ENCODE measurements at places on chromosomes 3 and 15.
A peak's percentile ranks its signal among the peaks of the same experiment; 100 is the strongest.

- DNase-seq: no peak
Observed at GRCh38 chr3:62318365-62318751, 55.0 kb downstream of the FEZF2 start.

- peak; percentile 76 for DNase-seq
Observed at GRCh38 chr3:16309558-16309957, 44.5 kb downstream of the OXNAD1 start.

- DNase-seq: no peak
Observed at GRCh38 chr15:25224396-25224795, 214.4 kb downstream of the UBE3A start.

DNA sequence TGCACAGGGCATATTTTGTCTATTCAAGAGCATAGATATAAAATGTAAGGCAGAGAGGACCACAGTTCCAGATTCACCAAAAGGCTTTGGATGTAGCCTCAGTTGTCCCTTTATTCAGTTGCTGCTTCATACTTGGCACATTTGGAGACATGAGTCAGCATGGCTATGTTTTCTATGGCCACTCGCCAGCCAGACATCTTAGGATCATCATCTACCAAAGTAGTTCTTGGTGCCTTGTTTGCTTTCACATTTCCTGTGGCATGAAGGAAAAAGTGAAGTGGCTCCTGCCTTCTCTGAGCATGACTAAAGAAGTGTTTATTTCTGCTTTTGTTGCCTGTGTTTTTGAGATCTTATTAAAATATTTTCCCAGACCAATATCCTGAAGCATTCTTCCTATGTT, 7.2 kb downstream of the SUSD5 start:
- DNase-seq: no peak

- no peak for DNase-seq
Observed at GRCh38 chr3:54964081-54964480, 36.2 kb upstream of the LRTM1 start.

- DNase-seq: no peak
Observed at GRCh38 chr3:18575573-18575972, 150.4 kb upstream of the SATB1 start.

DNA sequence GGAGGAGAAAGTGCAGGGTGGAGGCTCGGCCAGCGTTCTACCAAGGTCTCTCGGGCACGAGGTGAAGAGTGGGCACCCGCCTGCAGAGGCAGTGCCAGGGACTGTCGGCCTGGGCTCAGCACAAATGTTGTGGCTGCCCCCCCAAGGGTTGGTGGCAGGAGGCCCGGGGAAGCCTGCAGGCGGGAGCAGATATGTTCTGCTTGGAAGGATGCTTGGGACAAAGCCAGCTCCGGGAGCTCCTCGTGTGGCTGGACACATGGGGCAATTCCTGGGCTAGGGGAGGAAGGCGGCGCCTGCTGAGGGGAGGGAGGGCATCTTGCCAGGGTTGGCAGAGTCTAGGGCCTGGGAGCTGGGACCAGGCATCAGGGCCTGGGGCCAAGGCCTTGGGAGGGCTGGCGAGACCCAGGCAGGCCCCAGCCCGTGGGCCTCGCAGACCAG, 30.4 kb upstream of the FBLN2 start:
- DNase-seq: no peak

DNA sequence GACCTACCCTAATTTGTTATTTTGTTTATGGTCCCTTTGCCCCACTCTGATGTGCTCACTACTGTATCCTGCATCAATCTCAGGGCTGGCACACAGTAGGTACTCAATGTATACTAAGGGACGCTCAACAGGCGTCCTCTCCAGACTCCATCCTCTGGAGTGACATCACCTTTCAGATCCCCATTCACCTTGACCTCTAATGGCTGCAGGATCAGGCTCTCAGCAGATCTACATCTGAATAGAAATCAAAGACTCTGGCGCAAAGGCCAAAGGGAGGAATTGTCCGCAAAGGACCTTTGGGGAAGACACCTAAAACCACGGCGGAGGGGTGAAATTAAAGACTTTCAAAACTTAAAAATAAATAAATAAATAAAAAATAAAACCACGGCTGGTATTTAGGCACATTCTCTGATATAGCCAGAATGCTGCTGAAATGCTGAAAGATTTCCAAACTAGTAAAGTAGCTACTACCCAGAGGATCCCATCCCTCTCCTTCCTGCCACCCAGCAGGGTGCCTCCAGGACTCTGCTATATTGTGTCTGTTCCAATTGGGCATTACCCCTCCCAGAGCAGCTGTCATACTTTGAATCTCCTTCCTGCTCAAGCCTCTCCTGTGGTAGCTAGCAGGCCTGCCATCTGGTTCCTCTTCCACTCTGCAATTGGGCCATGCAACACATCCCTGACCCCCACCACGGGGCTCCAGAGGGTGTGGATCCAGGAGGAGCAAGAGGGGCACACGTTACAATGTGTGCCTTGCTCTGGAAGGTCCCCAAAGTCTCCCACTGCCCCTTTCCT, 6.1 kb downstream of the SHF start:
- peak; percentile 16 for DNase-seq

- no peak for DNase-seq
Observed at GRCh38 chr3:2869905-2870304, 240.3 kb downstream of the IL5RA start.

- DNase-seq: no peak
Observed at GRCh38 chr3:166390303-166390702, 553.1 kb upstream of the BCHE start.

GRCh38 chr15:45442507-45443135, 64.3 kb upstream of the GATM start:
- no peak for DNase-seq

- DNase-seq: no peak
Observed at GRCh38 chr15:29789871-29790270, 32.4 kb downstream of the TJP1 start.

DNA sequence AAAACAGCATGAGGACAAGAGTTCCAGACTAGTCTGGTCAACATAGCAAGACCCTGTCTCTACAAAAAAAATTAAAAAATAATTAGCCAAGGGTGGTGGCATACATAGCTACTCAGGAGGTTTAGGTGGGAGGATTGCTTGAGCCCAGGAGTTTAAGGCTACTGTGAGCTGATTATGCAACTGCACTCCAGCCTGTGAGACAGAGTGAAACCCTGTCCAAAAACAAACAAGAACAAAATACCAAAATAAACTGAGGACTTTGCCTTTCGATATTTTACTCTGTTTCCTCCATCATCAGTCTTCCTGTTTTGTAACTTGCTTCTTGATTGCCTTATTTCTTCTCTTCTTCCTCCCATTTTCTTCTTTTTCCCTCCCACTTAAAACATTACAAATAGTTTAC, 504.4 kb downstream of the ROBO1 start:
- DNase-seq: no peak

- no peak for DNase-seq
Observed at GRCh38 chr3:153901991-153902390, 219.2 kb upstream of the ARHGEF26 start.

- no peak for DNase-seq
Observed at GRCh38 chr3:120708408-120708807, 26.4 kb upstream of the HGD start.

- no peak for DNase-seq
Observed at GRCh38 chr15:86756688-86757087, 677.0 kb downstream of the AGBL1 start.

DNA sequence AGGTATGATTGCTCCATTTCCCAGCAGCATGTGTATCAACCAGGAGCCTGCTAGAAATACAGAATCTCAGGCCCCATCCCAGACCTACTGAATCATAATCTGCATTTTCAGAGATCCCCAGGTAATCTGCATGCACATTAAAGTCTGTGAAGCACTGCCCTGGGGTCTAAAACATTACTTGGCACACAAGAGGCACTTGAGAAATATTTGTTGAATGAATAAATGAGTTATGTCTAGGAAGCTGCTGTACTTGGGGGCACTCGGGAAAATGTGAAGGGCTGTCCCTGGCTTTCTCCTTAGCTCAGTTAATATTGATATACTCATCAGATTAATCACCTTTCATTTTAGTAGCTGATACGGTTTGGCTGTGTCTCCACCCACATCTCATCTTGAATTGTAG, 184.4 kb downstream of the RORA start:
- DNase-seq: no peak

GRCh38 chr3:72960812-72961518, 35.6 kb upstream of the PPP4R2 start:
- DNase-seq: no peak

GRCh38 chr3:123076496-123077418, 9.9 kb downstream of the PDIA5 start:
- no peak for DNase-seq

DNA sequence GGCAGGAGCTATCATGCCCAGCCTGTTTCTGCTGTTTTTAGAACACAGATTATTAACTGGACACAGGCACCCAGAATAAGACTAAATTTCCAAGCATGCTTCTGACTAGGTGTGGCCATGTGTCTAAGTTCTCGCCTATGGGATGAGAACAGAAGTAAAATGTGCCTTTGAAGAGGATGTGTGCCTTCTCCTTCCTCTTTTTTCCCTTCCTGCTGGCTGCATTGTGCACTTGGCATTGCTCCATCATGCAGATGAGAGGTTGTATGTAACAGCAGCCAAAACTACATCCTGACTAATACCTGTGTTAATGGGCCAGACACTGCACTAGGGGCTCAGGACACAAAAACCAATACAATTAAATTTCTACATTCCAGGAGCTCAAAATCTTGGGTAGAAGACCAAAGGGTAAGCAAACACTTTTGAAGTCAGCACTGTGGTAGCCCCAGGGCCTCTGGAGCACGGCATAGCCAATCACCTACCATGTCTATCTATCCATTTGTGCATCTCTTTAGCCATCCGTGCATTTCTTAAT, 40.9 kb upstream of the RNU6-1 start:
- DNase-seq: no peak

- DNase-seq: peak; percentile 70
Observed at GRCh38 chr3:169668957-169669741, 5.6 kb upstream of the MECOM start.

DNA sequence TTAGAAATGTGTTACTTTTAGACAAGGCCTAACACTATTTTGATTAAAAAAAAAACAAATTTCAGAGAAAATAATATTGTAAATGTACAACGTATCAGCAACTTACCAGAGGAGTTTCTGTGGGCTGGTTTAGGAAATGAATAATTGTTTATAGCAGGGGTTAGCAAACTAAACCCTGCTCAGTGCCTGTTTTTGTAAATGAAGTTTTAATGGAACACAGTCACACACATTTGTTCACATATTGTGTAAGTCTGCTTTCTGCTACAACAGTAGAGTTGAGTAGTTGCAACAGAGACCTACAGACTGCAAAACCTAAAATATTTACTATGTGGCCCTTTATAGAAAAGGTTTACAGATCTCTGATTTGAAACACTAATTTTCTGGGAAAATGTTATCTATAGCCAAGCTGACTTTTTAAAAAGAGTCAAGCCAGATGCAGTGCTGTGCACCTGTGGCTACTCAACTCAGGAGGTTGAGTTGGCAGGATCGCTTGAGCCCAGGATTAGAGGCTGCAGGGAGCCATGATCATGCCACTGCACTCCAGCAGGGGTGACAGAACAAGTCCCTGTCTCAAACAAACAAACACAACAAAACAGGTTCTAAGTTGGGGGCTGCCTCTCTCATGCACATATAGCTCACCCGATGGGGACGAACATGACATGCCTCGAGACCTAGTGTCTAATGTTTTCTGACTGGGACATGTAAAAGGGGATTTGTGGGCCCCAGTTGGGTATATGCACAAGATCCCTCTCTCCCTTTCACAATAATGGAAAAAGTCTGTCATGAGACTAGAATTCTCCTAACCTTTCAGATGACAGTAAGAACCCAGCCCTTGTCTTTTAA, 182.5 kb downstream of the TNIK start:
- no peak for DNase-seq

- DNase-seq: no peak
Observed at GRCh38 chr15:60074181-60074885, 70.2 kb downstream of the FOXB1 start.

DNA sequence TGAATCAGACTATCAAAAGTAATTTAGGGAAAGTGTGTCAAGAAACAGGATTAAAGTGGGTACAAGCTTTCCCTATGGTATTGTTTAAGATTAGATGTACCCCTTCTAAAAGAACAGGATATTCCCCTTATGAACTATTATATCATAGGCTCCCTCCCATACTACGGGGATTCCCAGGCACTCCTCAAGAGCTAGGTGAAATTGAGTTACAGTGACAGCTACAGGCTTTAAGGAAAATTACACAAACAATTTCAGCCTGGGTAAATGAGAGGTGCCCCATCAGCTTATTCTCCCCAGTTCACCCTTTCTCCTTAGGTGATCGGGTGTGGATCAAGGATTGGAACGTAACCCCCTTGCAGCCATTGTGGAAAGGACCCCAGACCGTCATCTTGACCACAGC, 240.8 kb upstream of the CNTN6 start:
- DNase-seq: no peak

GRCh38 chr3:58897646-58898045, 152.2 kb downstream of the CFAP20DC start:
- no peak for DNase-seq

GRCh38 chr3:109356442-109357155, 19.3 kb upstream of the DPPA4 start:
- no peak for DNase-seq

GRCh38 chr3:14680716-14681115, 5.8 kb downstream of the C3orf20 start:
- no peak for DNase-seq

- peak; percentile 39 for DNase-seq
Observed at GRCh38 chr15:100765467-100766241, 114.0 kb upstream of the ALDH1A3 start.

DNA sequence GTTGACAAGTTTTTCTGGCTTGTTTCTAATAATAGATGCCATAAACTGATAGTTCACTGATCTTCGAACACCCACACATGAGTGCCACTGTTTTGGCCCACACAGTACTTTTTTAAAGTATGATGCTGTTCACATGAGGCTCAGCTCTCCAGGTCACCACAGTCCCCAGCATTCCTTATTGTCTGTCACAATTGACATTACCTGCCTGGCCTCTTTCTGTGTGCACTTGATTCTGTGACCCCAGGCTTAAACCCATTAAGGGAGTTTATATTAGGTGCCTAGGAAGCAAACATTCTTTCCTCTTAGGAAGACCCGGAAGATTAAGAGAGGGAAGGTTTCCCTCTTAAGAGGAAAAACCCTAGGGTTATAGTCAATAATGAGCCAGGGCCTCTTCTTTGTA, 24.2 kb upstream of the LRRFIP2 start:
- no peak for DNase-seq

GRCh38 chr3:174547801-174548435, 311.2 kb upstream of the NAALADL2 start:
- DNase-seq: no peak

DNA sequence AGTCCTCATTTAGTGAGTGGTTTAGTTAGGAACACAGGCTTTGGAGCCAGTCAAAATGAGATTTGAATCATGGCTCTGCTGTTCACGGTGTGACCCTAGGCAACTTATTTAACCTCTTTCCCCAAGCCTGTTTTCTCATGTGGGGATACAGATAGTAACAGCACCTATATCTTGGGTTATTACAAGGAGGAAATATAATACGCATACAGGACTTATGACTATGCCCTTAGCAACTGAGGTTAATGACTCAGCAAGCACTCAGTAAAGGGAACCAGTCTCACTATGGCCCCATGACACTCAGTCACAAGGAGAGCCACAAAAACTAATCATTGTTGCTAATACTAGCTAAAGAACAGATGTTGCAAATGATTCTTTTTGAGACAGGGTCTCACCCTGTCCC, 45.9 kb downstream of the SUMF1 start:
- DNase-seq: no peak
